ENCODE measurements at places on chromosomes 4 and X. TPM values are rescaled to one million over a fixed set of nuclear protein-coding genes. Genes with fewer than 3 reads are reported as not detected.

CENPU gene
- total RNA-seq, result 34.2 TPM

DNA sequence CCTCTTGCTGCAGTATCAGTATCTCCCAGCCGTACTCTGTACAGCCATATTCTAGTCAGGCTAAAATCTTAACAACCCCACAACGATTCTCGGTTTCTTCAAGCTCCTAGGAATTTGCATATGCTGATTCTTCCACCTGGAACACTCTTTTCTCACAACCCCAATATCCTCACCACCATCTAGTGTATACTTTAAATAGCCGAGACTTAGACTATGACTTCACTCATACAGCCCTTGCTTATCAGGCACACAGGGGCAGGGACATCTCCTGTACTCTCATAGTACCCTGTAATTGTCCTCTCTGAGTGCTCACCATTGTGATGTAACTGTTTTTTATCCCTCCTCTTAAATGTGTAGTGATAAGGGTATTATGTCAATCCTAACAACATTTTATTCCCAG lies 2126.4 kb upstream of the TENM3 start:
- DNase-seq, result no peak

OTC gene
- total RNA-seq, result 2.4 TPM

GRCh38 chrX:20140420-20140819 lies 1.2 kb downstream of the EIF1AX start:
- DNase-seq, result peak; percentile 17

ABCB7 gene
- total RNA-seq, result 33.3 TPM

DNA sequence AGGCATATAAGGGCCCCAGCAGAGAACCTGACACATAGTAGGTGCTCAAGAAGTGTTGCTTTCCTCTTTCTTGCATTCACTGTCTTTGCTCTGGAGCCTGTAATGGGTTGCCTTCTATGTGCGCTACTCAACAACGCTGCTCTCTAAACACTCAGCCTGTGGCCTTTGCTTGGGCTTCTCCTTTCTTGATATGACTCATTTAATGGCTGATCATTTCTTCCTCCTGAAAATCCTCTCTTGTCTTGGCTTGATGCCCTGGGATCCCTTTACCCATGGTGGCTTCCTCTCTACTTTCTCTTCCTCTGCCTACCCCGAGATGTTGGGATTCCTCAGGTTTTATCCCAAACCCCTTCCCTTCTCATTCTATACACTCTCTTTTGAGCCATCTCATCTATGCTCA lies 19.9 kb upstream of the PJA1 start:
- DNase-seq, result no peak

- DNase-seq, result no peak
Observed at GRCh38 chr4:176444741-176445140, 125.0 kb downstream of the SPCS3 start.
